Stimulated activated CD8-positive, alpha-beta memory T cell treated with anti-CD3 and anti-CD28 coated beads, Interleukin-15, amount 100 ng/mL, for 48 hours (primary cell): ENCODE measurements at places on chromosomes 4 and X.

GRCh38 chr4:98685225-98686042 lies 27.0 kb upstream of the TSPAN5 start:
- DNase-seq: no peak

- no peak for DNase-seq
Measured at GRCh38 chr4:182752158-182752910, 164.9 kb downstream of the DCTD start.

GRCh38 chrX:150165776-150166610 lies 197.1 kb upstream of the MAMLD1 start:
- DNase-seq: no peak

- DNase-seq: no peak
Measured at GRCh38 chr4:180557348-180557747, 1685.9 kb upstream of the TENM3 start.

DNA sequence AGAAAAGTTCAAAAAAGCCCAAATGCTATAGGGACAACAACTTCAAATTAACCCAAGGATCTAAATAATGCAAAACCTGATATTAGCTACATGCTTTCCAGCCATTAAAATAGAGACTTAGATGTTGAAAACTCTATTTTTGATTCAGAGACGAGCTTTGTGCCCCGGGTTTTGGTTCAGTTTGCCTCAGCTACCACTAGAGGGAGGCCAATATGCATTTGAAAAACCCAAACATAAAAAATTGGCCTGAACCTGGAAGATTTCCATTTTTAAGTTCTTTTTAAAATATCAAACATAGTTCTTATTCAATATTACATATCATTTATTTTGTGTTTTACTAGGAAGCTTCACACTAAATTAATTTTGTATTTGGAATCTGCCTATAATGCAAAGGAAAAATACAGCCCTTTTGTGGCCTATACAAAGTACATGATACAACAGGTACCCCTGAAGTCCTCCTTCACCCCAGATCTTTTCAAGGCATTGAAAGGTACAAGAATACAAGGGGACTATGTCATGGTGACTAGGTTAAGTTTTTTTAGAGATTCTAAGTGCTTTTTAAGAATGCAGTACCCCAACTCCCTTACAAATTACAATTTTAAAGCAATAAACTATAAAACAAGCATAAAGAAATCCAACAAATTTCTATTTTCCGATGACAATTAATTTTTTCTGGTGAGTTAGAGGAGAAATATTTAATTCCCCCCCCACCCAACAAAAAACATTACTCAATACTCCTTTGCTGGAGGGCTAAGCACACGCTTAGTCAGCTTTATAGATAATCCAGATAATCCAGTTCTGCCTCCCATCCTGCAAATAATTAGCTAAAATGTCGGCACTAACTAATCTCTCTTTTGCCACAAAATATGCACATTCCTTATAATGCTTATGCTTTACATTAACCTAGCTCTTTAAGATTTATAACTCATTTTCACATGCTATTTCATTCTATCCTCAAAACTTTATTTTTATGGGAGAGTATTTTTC lies 97.7 kb upstream of the PTPN13 start:
- DNase-seq: no peak

DNA sequence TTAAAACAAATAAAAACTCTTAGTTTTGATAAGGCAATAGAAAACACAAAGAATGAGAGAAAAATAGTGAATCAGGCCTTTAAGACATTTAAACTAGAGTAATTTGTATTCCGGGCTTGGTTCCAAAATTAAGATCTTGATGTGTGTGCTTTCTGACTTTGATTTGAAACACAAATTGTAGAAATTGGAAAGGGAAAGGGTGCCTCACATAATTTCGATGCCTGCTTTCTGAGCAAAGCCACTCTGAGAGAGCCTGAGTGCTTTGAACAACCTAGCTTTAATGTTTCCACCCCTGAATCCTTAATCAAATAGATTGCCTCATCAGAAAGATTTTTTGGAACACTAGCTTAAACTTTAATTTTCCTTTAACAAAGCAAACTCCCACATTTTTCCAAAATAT lies 666.8 kb downstream of the PCDH18 start:
- no peak for DNase-seq

DNA sequence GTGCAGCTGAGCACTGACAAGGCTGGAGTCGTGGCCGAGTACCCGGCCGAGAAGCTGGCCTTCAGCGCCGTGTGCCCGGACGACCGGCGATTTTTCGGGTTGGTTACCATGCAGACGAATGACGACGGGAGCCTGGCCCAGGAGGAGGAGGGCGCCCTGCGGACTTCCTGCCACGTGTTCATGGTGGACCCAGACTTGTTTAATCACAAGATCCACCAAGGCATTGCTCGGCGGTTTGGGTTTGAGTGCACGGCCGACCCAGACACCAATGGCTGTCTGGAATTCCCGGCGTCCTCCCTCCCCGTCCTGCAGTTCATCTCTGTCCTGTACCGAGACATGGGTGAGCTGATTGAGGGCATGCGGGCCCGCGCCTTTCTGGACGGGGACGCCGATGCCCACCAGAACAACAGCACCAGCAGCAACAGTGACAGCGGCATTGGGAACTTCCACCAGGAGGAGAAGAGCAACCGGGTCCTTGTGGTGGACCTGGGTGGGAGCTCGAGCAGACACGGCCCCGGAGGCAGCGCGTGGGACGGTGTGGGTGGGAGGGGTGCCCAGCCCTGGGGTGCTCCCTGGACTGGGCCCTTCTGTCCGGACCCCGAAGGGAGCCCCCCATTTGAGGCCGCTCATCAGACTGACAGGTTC lies 24.3 kb downstream of the RGS12 start:
- no peak for DNase-seq

DNA sequence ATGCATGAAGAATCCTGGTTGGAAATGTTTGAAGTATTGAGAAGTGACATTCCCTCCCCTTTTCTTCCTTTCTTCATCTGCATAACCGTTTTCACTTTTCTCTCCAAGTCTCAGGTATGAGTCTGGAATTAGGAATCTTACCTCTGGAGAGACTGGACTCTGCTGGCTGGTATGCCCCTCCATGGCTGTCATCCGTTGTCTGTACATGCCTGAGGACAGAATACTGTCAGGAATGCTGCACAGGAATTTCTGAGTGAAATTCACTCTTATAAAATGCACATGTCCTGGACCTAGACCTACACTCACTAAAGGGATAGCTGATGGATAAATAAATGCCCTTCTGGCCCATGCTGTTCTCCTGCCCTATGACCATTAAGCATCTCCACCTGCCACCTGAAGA lies 179.5 kb downstream of the MSN start:
- DNase-seq: no peak

GRCh38 chr4:188078116-188078515 lies 31.3 kb downstream of the TRIML2 start:
- no peak for DNase-seq

DNA sequence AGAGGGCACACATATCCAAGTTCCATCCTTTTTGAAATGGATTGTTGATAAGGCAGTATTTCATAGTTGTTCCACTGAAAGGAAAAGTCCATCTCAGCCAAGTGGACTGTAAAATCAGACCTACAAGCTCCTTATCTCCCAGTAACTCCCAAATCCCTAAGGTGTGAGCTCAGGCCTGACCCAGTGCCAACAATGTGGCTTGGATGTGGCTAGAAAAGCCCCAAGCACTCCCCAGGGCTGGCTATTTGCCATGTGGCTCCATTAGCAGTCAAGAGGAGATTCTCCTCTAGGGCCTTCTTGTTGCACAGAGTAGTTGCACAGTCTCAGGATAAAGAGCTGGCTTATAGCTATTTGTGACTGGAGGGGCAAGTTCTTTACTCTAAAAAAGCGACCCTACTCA lies 25.0 kb upstream of the DGKK start:
- DNase-seq: no peak

DNA sequence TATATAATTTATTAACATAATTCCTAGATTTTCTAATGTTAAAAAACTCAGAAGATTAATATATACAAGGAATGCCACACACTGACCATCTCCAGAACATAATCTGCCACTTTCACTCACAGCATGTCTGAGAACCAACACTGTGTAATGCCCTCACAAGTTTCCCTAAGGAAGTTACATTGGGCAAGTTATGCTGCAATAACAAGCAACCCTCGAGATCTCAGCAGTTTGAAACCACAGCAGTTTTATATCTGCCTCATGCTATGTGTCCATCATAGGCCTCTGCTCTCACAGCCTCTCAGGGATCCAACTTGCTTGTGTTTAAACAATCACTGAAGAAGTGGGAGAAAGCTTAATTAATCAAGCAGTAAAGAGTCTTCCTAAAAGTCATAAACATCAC lies 250.0 kb upstream of the SLC7A11 start:
- DNase-seq: no peak

DNA sequence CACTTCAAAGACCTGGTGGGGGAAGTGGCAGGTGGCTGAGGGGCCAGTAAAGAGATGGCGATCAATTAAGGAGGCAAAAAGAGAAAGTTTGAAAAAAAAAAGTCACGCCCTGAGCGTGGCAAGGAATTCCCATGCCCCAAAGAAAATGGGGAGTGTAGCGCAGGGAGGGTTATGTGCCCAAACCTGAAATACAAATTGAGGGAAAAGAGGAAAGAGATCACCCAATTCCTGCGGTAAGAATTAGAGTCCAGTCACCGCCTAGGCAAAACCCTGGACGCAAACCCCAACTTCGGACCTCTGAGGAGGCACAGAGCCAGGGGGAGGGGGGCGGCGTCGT lies 595 bp downstream of the ENOX2 start:
- DNase-seq: no peak

GRCh38 chrX:17933856-17934255 lies 72.8 kb upstream of the RAI2 start:
- no peak for DNase-seq

- no peak for DNase-seq
Measured at GRCh38 chr4:71375494-71375893, 36.7 kb downstream of the SLC4A4 start.

DNA sequence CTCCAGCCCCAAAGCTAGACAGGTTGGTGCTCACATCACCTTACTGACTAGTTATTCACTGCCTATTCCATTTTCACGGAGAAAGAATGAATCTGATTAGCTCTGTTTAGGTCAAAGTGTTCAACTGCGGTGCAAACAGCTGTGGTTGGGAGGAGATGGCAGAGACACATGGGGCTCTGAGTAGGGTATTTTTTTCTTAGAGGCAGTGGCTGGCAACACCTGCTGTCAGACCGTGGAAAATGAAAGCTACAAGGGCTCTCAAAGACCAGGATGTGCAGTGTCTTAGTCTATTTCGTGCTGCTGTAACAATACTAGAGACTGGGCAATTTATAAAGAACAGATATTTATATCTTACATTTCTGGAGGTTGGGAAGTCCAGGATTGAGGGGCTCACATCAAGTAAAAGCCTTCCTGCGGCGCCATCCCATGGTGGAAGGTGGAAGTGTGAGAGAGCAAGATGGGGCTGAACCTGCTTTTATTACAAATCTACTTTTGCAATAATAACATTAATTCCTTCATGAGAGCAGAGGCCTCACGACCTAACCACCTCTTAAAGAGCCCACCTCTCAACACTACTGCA lies 10.6 kb downstream of the NYX start:
- no peak for DNase-seq

DNA sequence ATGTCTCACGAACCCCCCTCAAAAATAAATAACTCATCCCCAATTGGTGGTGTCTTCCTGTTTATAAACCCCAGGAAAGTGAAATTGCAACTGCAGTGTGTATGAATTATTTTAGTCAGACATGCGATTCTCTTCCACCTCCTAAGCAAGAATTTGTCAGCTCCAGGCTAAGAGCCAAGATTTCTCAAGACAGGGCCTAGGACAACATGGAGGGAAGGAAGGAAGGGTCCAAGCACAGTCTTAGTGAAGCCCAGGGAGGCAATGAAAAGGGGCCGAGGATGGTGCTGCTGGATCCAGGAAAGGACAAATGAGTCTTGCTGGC lies 20.0 kb downstream of the SH3KBP1 start:
- no peak for DNase-seq

GRCh38 chr4:121685257-121685656 lies 11.5 kb downstream of the ANXA5 start:
- no peak for DNase-seq
